CMK (cell line): ENCODE measurements at places on chromosomes 16 and 17.

DNA sequence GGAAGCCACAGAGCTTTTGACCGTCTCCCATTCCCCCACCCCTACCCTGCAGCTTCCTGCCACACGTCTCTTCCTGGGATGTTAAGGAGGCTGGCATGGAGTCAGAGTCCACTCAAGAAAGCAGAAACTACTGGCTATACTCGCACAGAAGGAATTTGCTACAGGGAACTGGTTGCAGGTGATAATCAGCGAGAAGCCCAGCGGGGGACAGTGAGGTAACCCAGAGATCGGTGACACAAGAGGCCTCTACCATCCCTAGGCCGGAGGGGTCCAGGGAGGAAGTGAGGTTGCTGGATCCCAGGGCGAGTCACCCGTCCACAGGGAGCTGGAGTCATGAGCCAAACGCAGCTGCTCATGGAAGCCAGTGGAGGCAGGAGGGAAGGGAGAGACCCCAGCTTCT, 93.7 kb downstream of the SDK2 start:
- DNase-seq = no peak

- no peak for DNase-seq
Observed at GRCh38 chr17:68763562-68763961, 162.4 kb upstream of the FAM20A start.

DNA sequence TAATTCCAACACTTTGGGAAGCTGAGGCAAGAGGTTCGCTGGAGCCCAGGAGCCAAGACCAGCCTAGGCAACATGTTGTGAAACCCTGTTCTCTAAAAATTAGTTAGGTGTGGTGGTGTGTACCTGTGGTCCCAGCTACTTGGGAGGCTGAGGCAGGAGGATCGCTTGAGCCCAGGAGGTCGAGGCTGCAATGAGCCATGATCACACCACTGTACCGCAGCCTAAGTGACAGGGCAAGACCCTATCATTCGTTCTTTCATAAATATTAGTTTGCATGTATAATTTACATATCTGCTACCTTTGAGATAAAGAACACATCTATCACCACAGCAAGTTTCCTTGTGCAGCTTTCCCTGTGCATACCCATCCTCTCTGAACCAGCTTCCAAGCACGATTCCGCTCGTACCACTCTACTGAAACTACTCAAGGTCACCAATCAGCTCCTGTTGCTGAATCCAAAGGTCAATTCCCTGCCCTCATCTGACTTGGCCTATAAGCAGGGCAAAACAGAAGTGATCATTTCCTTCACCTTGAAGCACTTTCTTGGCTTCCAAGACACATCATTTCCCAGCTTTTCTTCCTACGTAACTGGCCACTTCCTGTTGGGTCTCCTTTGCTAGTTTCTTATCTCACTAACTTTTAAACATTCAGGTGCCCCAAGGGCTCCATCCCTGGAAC, 49.1 kb downstream of the GRB2 start:
- DNase-seq = no peak

DNA sequence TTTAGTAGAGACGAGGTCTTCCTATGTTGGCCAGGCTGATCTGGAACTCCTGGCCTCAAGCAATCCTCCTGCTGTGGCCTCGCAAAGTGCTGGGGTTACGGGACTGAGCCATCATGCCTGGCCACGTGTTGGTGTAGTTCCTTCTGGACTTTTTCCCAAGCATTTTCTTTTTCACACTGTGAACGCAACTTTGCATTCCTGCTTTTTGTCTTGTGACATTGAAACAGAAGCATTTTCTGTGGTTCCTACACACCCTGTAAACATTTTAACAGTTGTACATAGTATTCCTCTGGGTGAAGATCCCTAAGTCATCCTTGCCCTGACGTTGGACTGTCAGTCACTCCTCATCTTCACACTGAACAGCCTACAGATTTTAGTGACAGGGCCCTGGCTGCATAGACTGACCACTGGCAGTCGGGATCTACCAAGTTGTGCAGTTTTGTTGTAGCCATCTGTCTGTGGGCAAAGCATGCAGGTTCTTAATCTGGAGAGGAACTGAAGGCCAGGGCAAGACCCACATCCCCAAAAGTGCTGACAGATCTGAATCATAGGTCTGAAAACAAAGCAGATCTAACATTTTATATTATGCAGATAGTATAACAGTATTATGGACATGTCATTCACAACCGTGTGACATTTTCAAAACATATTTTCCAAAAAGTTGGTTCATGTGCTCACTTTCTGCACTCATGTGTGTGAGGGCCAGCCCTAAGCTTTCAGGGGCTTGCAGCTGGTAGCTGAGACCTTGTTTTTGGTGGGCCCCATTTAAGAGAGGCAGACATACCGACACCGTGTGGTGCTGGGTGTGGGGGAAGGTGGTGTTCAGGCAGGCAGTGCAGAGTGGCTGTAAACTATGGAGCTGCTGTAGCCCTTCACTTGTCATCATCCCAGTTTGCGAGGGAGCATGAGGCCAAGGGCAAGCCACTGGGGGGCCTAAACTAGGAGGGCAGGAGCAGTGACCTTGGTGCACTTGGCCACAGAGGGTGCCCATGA, 59.9 kb downstream of the EPN2 start:
- no peak for DNase-seq

GRCh38 chr17:6153375-6153774, 83.2 kb downstream of the WSCD1 start:
- no peak for DNase-seq

DNA sequence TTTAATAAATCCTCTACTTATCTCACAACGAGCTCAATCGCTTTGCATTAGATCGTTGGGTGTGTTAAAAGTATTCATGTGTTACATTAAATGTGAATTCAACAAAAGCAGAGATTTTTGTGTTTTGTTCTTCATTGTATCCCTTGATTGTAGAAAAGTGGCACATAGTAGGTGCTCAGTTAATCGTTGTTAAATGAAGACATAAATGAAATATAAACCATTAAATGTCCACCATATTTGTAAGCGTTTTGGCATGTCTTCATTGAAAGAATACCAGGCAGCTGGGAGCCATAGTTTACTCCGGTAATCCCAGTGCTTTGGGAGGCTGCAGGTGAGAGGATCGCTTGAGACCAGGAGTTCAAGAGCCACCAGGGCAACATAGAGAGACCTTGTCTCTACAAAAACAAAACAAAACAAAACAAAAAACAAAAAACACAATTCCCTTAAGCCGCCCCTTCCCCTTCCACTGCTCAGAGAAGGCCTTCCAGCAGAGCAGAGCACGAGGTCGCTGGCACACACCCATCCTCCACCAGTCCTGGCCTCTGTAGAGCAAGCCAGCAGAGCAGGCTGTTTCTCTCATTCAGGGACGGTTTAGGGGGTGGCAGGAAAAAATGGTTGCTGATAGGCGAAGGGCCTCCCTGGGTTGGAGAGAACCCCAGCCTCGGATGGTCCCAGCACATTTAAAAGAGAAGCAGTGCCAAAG, 673 bp upstream of the CHD9 start:
- peak; percentile 30 for DNase-seq

GRCh38 chr17:1985686-1986085, 39.4 kb downstream of the RTN4RL1 start:
- DNase-seq = no peak

DNA sequence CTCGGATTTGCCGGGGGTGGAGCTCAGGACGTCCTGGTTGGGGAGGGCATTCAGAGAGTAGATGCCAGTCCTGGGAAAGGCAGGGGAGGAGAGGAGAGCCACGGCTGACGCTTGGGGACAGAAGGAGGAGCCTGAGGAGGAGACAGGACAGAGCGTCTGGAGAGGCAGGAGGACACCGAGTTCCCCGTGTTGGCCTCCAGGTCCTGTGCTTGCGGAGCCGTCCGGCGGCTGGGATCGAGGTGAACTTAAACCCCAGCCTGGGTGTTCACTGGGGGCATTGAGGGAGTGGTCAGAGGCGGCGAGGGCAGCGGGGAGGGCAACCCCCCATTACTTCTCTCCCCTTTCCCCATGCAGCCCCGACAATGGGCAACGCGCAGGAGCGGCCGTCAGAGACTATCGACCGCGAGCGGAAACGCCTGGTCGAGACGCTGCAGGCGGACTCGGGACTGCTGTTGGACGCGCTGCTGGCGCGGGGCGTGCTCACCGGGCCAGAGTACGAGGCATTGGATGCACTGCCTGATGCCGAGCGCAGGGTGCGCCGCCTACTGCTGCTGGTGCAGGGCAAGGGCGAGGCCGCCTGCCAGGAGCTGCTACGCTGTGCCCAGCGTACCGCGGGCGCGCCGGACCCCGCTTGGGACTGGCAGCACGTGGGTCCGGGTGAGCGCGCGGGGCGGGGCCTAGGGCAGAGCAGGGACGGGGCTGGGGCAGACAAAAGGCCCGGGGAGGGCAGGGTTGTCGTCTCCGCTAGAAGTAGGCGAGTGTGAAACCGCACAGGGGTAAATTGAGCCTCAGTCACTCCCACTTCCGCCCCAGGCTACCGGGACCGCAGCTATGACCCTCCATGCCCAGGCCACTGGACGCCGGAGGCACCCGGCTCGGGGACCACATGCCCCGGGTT, 3.7 kb downstream of the NOL3 start:
- DNase-seq = no peak

DNA sequence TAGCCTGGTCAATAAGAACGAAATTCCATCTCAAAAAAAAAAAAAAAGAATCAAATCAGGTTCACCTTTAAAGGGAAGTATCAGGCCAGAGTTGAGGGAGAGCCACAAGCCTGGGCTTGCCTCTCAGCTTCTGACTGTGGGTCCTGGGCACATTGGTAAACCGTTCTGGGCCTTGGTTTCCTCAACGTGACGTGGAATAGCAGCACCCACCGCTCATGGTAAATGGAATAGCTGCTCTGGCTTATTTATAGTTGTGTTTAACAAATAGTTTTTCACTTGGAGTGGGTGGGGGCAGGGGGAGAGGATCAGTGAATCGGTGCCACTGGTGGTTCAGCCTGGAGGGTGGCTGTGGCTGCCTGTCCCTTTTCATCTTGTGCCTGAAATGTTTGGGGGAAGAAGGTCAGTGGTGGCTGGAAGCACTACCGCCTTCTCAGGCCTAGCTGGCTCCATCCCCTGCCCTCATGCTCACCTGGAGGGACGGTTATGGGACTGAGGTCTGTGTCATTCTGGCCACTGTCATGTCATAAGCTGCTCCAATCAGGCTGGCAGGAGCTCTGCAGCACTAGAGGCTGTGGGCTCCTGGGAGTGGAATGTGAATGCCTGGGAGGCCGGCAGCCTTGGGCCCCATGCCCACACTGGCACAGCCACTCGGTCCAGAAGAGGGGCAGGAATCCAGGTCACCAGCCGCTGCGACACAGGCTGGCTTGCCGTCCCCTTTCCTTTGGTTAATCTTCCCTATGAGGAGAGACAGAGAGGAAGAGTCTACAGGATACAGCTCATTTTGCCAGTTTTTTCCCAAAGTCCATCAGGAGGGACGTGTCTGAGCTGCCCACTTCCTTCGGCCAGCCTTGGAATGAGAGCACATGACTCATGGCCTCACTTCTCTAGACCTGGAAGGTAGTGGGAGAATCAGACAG, 27.0 kb downstream of the CCR7 start:
- DNase-seq = no peak

GRCh38 chr17:74089869-74090464, 113.5 kb upstream of the RPL38 start:
- peak; percentile 57 for DNase-seq

DNA sequence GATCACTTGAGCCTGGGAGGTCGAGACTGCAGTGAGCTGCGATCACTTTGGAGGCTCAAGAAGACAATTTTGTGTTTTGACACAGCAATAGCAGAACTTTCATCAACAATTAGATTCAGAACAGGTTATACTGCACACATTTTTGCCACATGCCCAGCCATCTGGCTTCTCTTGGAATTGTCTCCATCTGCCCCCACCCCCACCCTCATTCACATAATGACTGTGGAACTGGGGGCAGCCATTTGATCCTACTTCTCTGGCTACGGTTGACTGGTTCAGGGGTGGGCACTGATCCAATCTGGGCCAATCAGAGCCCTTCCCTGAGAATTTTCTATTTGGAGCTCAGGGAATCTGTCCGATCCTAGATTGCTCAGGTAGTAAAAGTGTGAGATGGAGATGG, 14.0 kb downstream of the TMEM92 start:
- DNase-seq = no peak

DNA sequence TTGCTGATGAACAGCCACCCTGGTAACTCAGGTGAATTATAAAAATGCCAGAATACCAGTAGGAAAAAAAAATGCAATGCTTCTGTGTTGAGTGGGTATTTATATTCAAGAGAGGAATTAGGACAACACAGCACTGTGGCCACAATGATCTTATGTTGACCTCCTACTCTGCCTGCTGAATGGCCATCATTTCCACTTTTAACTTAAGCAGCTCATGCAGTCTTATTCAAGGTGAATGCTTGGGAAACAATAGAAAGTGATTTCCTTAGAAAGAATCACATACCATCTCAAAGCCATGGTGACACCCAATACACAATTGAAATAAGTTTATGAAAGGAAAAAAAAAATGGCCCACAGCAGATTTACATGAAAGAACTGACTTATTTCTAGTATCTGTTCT, 224.0 kb downstream of the CDH8 start:
- DNase-seq = no peak

- no peak for DNase-seq
Observed at GRCh38 chr16:4537376-4538343, 913 bp downstream of the CDIP1 start.

GRCh38 chr17:5033352-5034015, 1.7 kb downstream of the SLC52A1 start:
- DNase-seq = no peak

DNA sequence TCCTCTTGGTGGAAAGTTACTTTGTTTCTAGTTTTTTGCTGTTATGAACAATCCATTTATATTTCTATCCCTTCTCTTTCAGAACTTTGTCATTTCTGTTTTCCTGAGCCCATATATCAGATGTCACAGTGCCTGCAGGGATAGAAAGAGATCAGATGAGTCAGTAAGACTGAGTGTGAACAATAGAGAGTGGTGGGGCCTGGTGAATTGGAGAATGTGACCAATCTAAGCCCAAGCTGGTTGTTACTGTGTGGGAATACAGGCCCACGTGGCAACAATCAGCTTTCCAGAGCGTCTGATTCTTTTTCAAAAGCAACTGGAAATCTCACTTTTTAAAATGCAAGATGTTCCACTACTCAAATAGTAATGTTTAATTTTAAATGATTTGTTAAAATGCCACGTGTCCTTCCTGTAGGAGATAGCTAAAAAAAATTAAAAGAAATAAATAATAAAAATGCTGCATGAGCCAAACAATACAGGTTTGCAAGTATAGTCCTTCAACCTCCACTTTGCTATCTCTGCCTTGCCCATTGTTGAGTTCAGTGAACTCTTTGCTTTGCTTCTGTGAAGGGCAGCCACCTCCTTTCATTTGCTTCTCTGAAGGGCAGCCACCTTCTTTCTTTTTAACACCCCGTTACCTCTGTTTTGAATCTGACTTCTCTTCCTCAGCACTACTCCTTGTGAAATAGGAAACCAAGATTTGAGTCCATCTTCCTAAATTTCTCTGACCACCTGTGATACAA, 9.6 kb downstream of the DCTN5 start:
- no peak for DNase-seq

DNA sequence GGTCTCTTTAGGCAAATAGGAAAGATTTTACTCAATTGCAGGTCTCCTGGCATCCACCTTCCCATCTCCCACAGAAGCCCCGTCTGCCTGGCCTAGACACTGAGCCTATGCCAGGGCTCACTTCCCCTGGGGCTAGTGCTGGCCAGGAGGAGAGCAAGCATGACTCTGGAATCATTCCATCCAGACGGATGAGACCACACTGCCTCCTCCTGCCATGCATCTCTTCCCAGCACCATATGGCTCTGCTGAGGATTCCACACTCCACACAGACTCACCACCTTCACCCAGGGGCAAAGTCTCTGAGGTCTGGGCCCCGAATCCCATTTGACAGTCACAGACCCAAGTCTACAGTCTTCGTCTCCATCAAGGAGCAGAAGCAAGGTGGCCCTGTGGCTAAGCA, 346.5 kb downstream of the C16orf95 start:
- DNase-seq = no peak
